ENCODE measurements at places on chromosomes 4 and X.

- no peak for DNase-seq
Observed at GRCh38 chr4:72991873-72992272, 77.6 kb downstream of the COX18 start.

GRCh38 chr4:119672938-119673337, 44.3 kb upstream of the PDE5A start:
- no peak for DNase-seq

DNA sequence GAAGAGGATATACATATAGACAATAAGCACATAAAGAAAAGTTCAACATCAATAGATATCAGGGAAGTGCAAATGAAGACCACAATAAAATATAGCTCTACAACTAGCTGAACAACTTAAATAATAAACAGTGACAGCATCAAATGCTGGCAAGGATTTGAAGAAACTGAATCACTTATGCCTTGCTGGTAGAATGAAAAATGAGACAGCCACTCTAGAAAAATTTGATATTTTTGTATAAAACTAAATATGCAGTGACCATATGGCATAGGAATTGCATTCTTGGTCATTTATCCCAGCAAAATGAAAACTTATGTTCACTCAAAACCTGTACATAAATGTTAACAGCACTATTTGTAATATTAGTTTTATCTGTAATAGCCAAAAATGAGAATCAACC, 1102.0 kb downstream of the C4orf33 start:
- no peak for DNase-seq

DNA sequence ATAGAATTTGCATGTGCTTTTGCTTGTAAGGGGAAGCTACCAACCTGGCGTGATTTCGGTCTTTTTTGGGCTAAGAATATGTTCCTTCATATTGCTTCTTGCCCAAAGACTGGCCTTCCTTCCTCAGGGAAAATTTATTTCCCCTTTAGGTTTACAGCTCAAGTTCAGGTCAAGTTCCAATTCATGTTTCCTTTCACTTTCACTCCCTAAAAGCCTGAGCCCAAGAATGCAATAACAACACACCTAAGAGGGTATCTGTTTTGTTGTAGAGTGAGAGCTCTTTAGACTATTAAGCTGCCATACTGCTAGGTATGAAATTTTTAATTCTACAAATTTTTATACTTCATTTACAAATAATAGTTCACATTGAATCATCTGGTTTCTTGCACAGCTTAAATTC, 299.6 kb downstream of the TLL1 start:
- no peak for DNase-seq

DNA sequence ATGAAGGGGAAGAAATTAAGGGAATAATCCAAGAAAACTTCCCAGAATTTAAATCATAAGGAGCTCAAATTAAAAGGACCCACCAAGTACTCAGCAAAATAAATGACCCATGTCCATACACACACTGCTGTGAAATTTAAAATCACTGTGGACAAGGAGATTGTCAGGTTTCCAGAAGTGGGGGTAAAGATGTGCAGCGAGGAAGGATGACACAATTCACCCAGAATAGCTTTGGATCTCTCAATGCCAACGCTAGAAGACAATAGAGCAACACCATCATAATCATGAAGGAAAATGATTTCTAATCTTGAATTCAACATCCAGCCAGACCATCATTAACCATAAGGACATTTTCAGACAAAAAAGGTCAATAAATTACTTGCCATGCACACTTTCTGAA, 65.7 kb downstream of the CASK start:
- DNase-seq: no peak
